ENCODE measurements at places on chromosomes 3 and 15.

DNA sequence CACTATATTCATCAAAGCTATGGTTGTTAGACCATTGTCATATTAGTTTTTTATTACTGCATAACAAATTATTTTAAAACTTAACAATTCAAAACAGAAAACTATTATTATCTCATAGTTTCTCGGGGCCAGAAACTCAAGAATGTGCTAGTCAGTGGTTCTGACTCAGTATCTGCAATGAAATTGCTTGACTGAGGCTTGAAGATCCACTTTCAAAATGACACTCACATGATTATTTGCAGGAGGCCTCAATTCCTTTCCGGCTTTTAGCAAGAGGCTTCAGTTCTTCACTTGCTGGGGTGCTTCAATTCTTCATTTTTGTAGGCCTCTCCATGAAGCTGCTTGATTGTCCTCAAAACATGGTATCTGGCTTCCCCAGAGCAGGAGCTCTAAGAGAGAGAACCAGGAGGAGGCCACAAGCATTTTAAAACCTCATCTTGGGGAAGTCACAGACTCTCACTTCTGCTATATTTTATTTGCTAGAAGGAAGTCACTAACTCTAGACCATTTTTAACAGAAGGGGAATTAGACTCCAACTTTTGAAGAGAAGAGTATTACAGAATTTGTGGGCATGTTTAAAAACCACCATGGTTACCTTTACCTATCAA is 383.7 kb downstream of the MFSD1 start:
- DNase-seq, result no peak

DNA sequence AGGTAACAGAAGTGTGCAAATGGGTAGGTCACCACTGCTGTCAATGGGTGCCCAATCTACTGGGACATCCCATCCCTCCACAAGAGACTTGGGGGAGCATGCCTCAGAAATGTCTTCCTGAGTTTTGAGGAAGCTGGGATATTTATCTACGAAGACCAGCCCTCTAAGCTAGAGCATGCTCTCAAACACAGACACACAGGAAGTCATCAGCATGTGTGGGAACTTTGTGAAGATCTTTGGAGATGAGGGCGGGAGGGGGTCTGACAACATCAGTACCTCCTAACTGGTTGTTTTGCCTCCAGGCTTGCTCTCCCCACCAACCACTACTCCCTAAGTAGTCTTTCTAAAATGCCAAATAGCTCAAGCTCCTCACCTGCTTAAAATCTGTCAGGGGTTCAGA is 3.5 kb upstream of the MEF2A start:
- no peak for DNase-seq

- peak; percentile 47 for DNase-seq
Observed at GRCh38 chr15:67156834-67157233, 91.4 kb downstream of the SMAD3 start.

- DNase-seq, result no peak
Observed at GRCh38 chr3:197003461-197004385, 25.9 kb downstream of the MELTF start.

DNA sequence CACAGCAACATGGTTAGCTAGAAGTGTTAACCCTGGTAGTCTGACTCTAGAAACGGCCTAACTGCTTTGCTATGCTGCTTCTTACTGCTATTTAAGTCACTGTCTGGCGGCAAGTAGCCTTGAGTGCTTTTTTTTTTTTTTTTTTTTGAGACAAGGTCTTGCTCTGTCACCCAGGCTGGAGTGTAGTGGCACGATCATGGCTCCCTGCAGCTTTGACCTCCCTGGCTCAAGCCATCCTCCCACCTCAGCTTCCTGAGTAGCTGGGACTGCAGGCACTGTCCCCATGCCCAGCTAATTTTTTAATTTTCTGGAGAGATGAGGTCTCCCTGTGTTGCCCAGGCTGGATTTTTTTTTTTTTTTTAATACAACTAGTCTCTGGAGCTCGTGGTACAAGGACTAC is 93.2 kb downstream of the ITPR1 start:
- no peak for DNase-seq

DNA sequence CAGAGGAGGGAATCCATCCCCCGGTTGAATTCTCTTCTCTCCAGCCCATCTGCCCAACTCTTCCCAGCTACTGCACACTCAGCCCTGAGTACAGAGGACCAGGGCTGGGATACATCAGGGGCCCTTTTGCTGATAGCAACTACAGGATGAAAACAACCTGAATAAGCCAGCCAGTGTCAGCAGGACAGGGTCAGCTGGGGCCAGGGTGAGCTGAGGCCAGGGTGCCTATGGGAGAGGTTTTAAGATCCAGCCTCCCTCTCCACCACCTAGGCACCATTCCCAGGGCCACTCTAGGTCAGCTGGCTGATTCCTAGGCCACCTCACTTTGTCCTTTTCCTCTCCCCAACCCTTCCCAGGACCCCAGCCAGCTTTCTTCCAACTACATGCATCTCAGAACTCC is 83.8 kb downstream of the MRPL46 start:
- DNase-seq, result no peak

DNA sequence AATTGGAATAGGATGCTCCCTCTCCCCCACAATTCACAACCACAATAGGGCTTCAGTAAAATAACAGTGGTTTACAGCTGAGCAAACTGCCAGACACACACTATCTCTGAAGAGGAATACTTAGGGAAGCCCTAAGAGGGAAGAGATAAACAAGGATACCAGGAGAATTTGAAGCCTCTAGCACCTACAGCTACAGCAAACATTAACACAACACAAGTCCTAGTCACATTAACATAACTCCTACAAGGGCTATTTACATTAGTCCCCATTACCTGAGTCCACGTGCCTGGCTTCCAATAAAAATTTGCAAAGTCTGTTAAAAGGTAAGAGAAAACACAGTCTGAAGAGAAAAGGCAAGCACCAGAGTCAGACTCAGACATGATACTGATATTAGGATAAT is 346.9 kb upstream of the CDIN1 start:
- no peak for DNase-seq

Data from islet precursor cell (in vitro differentiated cells).